ENCODE measurements at places on chromosomes 11 and 22.

GRCh38 chr22:36280379-36280778 lies 27.4 kb downstream of the APOL1 start:
- no peak for DNase-seq

GRCh38 chr11:69044111-69045013 lies 4.4 kb upstream of the TPCN2 start:
- DNase-seq, result peak; percentile 20

DNA sequence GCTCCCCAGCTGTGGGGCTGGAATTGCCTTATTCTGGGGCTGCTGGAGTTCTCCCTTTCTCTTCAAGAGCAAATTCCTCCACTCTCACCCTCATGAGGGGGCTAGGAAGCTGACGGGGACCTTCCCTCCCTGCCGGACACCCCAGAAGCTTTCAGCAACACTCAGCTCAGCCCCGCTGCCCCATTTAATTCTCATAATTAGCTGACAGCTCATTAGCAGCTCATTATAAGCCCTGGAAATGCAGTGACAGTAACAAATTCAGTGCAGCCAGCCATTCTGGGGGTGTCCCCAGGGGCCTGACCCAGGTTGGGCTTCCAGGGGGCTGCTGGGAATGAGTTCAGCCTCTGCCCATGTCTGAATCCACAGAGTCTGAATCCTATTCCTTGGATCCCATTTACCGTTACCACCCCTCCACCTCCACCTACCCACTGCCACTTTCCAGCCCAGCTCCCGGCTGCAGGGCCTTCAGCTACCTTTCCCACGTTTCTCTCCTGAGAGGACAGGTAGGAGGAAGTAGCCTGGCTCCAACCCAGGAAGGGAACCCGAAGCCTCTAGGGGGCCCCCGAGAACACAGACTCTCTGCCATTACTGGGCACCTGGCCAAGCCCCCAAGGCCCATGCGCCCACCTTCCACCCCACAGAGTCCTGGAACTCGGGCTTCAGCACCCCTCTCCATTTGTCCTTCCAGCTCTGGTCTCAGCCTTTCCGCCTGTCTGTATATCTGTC lies 101.7 kb upstream of the LMO1 start:
- no peak for DNase-seq

DNA sequence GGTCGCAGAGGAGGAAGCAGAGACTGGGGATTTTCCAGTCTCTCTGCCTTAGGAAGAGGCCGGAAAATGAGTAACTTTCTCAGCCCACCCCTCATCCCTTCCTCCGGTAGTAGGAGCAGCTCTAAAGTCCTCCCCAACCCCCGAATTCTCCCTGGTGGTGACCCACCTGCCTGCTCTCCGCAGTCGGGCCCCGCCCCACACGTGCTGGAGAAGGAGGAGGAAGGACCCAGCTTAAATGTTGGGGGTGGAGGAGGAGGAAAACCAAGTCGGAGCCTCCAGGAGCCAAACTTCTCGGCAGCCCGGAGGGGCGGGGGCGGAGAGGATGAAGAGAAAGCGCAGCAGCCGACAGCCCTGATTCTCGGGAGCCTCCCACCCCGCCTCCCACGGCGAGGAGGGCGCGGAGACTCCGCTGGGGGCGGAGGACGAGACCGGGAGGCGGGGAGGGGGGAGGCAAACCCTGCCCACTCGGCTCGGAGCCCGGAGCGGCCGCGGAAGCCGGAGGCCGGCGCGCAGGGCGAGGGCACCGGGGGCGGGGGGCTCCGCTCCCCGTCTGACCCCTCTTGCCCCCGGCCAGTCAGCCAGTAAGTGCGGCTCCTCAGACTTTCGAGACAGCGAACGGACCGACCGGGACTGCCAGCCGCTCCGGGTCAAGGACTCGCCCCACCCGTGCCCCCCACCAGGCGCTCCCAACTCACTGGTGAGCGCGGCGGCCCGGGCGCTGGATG lies at the start of gene TPBGL:
TPBGL (plus strand) TSS at position 464 of the 725 bp plus-strand sequence. CDS start 276 bp downstream, outside the sequence.
- DNase-seq, result no peak

- DNase-seq, result no peak
Measured at GRCh38 chr11:124518989-124519451, 24.4 kb downstream of the OR8B12 start.

- no peak for DNase-seq
Measured at GRCh38 chr11:18312663-18313420, 9.1 kb downstream of the HPS5 start.

DNA sequence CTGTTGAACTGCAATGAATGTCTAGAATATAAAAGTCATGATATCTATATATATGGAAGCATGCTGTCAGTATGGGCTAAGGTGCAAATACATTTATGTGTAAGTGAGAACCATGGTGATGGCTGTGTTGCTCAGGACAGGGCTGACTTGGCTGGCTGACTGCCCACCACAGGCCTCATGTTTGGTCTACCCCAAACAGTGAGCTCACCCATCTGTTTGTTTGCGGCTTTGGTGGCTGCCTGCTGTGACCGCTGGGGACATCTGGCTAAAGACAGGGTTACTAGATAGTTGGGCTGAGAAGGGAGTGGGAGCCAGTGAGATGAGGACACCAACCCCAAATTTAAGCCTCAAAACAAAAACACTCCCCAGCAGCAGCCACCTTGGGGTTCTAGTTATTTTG lies 6.3 kb downstream of the CD44 start:
- no peak for DNase-seq

GRCh38 chr22:20446383-20446970 lies 8.9 kb upstream of the SCARF2 start:
- DNase-seq, result no peak

- no peak for DNase-seq
Measured at GRCh38 chr11:76734456-76735420, 48.4 kb upstream of the TSKU start.

- peak; percentile 51 for DNase-seq
Measured at GRCh38 chr11:19079643-19080440, 19.3 kb upstream of the MRGPRX2 start.

- DNase-seq, result no peak
Measured at GRCh38 chr11:107769189-107769588, 57.3 kb upstream of the SLN start.

DNA sequence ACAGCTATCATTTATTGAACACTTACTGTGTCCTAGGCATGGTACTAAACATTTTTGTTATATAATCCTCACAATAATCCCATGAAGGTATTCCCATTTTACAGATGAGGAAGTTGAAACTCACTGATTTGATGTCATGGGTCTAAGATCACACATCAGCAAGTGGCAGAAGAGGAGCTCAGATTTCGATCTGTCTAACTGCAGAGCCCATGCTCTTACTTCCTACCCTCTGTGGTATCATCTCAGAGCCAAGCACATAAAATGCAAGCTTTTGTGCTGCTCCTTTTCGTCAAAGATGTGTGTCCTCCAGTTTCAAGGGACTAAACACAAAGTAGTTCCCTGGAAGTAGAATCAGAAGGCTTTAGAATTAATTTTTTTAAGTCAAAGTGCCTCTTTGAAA lies 71.1 kb downstream of the ARFGAP2 start:
- no peak for DNase-seq

- DNase-seq, result no peak
Measured at GRCh38 chr11:115674176-115674936, 170.1 kb upstream of the CADM1 start.

- DNase-seq, result no peak
Measured at GRCh38 chr11:27716835-27717234, 16.6 kb upstream of the BDNF start.

GRCh38 chr22:16960884-16961249 lies 47.2 kb downstream of the GAB4 start:
- no peak for DNase-seq

GRCh38 chr11:46710821-46711269 lies 8.2 kb upstream of the F2 start:
- DNase-seq, result peak; percentile 22

DNA sequence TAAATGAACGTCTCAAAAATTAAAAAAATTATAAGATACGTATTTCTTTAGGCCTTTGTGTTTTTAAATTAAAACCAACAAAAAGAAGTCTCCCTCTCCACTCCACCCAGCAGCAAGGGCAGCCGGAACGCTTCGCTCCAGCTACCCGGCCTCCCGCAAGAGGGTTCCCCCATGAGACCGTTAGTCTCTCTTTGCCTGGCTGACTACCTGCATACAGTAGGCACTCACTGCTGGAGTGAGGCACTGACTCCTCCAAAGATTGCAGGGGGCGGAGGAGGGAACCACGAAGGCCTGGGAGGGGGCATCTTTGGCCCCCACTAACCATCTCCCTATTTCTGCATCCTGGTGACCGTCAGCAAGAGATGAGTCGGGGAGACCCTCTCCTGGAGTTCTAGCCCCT lies 10.1 kb downstream of the CBX6 start:
- no peak for DNase-seq

DNA sequence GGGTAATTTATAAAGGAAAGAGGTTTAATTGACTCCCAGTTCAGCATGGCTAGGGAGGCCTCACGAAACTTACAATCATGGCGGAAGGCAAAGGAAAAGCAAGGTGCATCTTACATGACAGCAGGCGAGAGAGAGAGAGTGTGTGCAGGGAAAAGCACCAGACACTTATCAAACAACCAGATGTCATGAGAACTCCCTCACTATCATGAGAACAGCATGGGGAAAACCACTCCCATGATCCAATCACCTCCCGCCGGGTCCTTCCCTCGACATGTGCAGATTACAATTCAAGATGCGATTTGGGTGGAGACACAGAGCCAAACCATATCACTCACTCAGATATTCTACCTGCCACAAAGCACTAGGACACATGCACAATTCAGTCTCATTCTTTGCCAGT lies 48.1 kb upstream of the HMGXB4 start:
- DNase-seq, result no peak

DNA sequence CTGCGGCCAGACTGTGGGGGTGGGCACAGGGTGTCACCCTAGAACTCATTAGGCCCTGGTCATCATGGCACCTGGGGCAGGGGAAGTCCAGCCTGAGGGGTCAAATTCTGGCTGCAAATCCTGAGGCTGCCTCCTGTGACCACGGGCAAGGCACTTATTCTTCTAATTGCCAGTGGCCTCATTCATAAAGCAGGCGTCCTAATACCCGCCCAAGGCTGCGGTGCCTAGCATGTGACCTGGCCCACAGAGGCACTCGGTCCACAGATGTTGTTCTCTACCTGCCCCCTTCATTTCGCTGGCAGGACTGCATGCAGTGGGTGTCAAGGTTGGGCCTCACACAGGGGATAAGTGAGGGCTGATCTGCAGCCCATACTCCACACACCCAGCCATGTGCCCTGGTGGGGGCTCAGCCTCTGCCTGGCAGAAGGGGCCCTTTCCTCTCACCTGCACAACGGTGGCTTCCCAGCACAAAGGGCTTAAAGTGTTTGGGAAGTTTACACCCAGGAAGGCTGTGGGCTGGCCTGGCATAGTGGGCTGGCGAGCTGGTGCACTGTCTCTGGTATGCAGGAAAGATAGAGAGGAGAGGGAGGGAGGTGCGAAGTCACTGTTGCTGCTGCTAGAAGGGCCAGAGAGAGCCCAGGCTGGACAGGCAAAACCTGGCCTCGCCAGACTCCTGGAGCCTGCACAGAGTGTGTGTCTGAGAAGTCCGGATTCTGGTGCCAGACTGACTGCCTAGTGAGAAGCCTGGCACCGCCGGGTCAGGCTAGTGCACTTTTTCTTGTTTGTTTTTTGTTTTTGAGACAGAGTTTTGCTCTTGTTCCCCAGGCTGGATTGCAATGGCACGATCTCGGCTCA lies 3.2 kb downstream of the MPST start:
- no peak for DNase-seq

DNA sequence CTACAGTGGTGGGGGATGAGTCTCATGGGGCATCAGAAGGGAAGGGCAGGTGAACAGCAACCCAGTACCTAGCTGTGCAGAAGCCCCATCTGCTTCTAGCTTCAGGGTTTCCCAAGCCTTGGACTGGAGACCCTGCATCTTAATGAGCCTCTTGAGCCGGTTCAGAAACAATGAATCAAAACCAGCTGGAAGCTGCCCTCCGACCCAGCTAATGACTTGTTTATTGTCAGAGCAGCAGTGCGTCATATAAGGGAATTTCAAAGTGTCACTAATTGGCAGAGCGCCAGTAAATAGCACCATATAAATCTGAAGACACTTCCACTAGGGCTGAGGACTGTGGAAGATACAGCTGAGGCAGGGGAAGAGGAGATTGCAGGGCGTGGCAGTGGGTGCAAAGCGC lies 57.5 kb downstream of the RPUSD4 start:
- DNase-seq, result no peak

DNA sequence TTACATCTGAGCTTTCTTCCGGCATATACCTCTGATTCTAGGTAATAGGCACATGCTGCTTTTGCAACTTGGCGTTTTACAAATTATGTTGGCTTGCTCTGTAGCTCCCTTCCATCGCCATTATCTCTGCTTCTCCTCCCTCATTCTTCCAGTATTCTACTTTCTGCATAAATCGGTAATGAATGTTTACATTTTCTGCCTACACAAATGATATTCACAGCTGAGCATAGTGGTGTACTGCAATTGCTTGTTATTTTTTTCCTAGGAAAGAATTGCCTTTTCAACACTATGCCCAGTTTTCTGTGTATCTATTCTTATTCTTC lies 18.9 kb downstream of the MED15 start:
- DNase-seq, result no peak

DNA sequence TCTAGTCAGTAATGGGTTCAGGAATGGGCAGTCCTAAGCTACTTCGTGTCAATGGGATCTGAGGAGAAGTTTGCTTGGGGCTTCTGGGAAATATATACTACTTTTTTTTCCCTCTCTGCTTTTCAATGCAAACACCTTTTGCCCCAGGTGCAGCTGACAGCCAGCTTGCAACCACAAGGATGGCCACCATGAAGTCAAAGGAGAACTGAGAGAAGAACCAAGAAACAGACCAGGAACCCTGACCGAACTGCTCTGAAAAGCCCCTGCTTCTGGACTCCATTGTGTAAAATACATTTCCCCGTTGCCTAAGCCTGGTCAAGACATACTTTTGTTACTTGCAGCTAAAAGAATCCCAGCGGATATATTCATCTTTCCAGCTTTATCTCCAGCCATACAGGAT lies 20.1 kb upstream of the CD44 start:
- DNase-seq, result no peak

DNA sequence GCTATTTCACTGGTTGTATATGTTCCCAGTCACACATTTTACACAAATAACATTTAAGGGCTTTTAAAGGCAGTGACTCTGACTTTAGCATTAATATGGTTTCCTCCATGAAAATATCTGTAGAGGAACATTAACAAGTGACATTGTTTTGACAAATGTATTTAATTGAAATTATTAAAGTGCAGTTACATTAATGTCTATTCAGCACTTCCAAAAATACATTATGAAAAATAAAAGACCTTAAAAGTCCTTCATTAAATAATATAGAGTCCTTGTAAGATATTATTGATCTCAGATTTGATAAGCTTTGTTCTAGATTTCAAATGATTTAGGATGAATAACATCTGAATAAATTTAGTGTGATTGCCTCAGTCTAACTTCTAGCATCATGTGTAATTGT lies 951.9 kb upstream of the CHORDC1 start:
- no peak for DNase-seq

- DNase-seq, result no peak
Measured at GRCh38 chr22:27564806-27565205, 236.8 kb downstream of the MN1 start.

GRCh38 chr22:49530671-49531367 lies 296.9 kb downstream of the BRD1 start:
- no peak for DNase-seq

DNA sequence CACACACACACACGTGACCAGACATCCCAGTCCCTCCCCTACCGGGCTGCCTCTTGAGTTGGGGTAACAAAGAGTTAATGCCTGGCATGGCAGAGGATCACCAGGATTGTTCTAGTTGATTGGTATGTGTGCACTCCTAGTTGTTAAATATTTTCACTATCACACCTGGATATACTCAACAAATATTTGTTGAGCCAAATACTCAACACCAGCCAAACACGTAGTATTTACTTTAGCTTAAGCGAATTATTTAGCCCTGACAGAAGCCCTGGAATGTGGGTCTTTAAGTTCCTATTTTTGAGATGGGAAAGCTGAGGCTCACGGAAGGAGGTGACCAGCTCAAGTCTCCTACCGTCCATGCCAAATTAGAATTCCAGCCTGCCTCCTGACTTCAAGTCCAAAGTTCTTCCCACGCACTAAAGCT lies 10.5 kb downstream of the CD3E start:
- DNase-seq, result no peak

Data from amygdala (tissue), 56 donors.